ENCODE measurements at places on chromosomes 3 and 15.

DNA sequence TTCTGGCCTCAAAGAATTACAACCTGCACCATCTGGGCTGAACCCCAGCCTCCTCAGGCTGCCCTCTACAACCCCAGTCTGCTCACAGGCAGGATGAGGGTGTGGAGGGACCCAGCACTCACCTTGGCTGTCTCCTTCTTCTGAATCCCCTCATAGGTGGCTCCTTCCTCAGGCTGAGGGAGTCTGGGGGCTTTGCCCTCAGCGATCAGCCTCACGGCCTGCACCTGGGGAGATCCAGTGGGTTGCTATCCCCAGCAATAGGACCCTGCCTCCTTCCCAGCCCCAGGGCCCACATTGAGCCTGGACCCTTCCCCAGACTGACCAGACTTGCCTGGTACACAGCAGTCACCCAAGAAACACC lies 25.1 kb downstream of the ALDH1L1 start:
- DNase-seq, result no peak

DNA sequence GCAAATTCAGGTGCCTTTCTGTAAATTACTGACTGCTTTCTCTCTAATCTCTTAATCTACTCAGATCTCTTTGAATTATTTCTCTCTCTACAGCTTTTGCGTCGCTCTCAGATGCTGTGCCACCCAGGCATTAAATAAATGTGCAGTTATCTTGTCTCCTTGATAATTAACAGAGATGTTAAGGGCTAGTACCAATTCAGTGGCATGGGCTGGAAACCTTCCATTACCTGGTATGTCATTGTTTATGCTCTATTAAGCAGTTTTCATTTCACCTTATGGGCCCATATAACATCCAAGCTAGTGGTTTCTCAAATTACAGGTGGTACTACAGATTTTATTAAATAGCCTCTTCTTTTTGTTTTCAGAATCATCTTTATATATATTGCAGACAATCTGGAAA lies 66.0 kb downstream of the PEX5L start:
- no peak for DNase-seq

GRCh38 chr3:50603261-50604109 lies 8.1 kb downstream of the CISH start:
- no peak for DNase-seq

GRCh38 chr3:196339493-196340254 lies 1.5 kb upstream of the TM4SF19 start:
- no peak for DNase-seq

DNA sequence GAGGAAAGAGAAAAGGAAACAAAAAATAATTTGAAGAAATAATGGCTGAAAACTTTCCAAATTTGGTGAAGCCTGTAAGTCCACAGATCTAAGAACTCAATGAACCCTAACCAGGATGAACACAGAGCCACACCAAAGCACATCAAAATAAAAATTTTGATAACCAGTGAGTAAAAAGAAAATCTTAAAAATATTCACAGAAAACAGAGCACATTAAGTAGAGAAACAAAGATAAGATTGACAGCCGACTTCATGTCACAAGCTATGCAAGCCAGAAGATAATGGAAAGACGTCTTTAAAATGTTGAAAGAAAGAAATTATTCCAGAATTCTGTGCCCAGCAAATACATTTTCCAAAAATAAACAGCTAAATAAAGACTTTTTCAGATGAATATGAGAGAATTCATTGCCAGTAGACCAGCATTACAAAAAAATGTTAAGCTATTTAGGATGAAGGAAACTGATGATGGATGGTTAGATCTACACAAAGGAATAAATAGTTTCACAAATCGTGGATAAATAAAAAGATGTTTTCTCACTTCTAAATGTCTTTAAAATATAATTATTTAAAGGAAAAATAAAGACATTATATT lies 140.2 kb upstream of the SKOR1 start:
- peak; percentile 18 for DNase-seq

GRCh38 chr15:80450811-80451321 lies 46.7 kb downstream of the ARNT2 start:
- no peak for DNase-seq

DNA sequence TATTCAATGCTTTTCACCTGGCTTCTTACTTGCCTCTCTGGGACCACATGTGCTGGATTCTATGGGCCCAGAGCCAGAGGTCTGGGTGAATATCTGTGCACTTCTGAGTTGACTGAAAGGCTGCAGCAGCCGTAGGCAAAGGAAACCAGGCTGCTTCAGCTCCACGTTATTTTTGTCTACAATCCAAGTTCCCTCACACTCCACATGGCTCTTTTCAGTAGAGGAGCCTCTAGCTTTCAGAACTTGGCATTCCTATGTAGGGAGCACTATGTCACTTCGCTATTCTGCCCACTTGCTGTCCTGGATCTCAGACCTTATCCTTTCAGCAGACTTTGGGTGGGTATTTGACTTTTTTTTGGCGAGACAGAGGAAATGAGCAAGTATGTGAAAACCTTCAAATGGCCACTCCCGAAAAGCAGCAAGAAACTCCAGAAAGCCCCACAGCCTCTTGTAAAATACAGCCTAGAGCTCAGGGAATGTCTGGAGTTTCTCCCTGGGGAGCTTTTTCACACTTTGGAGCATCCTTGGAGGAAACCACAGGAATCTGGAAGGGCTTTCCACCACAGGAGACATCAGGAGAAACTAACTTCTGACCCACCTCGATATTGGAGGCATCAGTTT lies 80.9 kb downstream of the DUT start:
- peak; percentile 86 for DNase-seq

DNA sequence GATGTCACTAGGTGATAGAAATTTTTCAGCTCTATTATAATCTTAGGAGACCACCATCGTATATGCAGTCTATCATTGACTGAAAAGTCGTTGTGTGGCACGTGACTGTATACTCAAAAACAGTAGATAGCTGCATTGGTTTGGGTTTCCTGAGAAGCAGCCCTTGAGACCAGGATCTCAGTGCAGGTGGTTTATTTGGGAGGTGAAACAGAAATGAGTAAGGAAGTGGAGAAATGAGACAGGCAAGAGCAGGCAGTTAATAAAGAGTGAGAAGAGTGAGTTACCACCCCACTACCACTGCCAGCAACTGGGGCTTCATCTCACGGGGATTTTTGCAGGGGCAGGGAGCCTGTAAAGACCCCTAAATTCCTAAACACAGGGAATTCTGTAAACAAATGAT lies 221.0 kb downstream of the SHQ1 start:
- DNase-seq, result no peak

DNA sequence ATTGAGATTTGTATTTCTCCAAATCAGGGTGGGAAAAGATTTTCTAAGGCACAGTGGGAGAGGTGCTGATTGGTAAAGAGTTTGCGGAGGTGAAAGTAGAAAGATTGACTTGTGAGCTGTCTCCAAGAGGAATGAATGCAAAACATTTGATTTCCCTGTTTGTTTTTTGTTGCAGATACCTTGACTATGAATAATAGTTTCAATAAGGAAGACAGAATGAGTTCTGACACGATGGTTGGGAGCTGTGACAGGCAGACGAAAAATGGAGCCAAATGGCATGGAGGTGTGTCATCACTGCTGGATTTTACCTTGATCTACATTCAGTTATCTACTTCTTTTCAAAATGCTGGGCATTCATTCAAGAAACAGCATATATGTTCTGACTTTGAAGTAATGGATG lies 145.1 kb downstream of the NFKBIZ start:
- DNase-seq, result no peak

- no peak for DNase-seq
Measured at GRCh38 chr3:195097331-195098255, 173.4 kb downstream of the XXYLT1 start.

DNA sequence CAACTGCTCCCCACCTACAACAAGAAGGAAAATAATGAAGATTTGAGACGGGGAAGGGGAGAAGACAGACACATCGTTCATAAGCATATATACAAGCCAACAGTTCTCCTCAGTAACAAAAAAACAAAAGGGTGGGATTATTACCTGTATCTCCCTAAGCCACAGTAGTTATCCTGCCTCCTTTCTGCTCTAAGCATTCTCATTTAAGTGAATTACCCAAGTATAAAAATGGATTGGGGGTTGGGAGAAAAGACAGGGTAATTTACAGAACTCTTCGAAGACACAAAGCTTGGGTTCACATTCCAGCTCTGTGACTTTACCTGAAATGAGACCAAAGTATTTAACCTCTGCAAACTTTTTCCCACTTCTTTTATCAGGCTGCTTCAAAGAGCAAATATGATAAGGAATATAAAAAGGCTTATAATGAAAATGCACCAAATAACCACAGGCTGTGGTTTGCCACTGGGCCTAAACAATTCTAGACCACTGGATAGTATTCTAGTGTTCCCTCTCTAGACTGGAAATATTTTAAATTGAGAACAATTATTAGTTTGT lies 64.4 kb downstream of the UACA start:
- DNase-seq, result no peak

- peak; percentile 1 for DNase-seq
Measured at GRCh38 chr3:181176601-181177000, 187.1 kb upstream of the DNAJC19 start.

- no peak for DNase-seq
Measured at GRCh38 chr3:152550284-152550683, 281.6 kb downstream of the MBNL1 start.

DNA sequence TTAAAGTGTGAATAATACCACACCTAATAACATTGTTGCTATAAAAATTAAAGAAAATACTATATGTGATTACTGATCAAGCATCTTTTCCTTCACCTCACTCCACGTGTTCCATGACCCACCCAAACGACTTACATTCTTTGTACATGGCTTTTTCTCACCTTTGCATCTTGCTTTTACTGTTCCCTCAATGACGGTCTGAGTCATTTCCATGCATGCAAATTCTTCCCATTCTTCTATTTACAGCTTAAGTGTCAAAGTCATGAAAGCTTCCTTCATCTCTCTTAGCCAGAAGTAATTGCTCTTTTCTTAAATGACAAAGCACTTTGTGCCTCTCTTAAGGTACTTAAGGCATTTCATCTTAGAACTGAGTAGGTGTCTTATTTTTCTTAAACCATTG lies 64.0 kb downstream of the GREM1 start:
- DNase-seq, result no peak

GRCh38 chr15:47414207-47414606 lies 303.1 kb upstream of the SEMA6D start:
- DNase-seq, result no peak

GRCh38 chr15:94312946-94313345 lies 81.6 kb downstream of the MCTP2 start:
- DNase-seq, result peak; percentile 50

DNA sequence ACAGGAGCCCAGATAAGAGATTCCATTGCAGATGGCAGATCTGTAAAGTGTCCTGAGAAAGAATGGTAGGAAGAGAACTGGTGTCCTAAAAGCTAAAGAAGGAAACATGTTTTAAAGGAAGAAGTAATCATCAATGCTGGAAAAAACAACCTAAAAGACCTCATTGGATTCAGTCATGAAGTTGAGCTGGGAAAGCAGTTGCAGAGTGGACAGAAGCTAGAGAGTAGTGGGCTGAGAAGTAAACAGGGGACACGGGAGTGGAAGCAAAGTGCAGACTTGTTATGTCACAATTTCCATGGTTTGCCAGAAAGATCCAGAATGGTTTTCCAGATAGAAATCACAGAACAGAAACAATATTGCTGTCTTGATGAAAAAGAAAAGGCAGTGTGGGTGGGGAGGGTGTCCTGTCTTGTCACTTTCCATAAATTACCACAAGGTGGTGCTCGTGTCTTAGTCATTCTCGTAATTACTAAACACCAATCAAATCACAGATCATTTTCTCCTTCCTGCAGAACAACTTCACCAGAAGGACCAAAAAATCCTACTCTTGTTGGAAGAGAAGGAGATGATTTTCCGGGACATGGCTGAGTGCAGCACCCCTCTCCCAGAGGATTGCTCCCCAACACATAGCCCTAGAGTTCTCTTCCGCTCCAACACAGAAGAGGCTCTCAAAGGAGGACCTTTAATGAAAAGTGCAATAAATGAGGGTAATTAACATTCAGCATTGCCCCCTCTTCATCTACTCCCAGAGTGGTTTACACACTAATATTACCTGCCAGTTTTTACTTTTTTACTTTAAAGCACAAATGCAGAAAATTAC lies 64.5 kb downstream of the KLHL25 start:
- peak; percentile 20 for DNase-seq

- DNase-seq, result no peak
Measured at GRCh38 chr3:156460206-156460611, 94.7 kb downstream of the SSR3 start.

- DNase-seq, result no peak
Measured at GRCh38 chr3:196149831-196150301, 61.3 kb downstream of the ZDHHC19 start.

GRCh38 chr3:153330901-153331300 lies 168.9 kb downstream of the RAP2B start:
- DNase-seq, result no peak

GRCh38 chr3:101824702-101825101 lies 24.6 kb upstream of the NFKBIZ start:
- no peak for DNase-seq

- no peak for DNase-seq
Measured at GRCh38 chr3:132211896-132212295, 105.3 kb upstream of the ACP3 start.

DNA sequence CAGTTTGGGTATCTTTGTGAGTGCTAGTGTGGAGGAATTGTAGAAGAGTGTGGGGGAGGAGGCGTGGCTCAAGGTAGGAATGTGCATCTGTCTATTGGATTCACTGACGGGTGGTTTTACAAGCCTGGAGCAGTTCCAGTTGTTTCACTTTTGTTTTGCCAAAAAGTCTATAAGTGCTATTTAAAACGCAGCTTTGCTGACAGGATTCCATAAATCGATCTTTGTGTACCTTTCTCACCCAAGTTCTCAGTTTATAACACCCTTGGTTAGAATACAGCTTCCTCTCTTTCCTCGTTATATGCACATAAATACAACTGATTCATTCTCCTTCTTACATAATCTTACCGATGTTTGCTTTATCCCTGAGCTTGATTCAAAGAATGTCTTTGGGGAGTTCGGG lies 123.2 kb upstream of the UBE2E2 start:
- no peak for DNase-seq

DNA sequence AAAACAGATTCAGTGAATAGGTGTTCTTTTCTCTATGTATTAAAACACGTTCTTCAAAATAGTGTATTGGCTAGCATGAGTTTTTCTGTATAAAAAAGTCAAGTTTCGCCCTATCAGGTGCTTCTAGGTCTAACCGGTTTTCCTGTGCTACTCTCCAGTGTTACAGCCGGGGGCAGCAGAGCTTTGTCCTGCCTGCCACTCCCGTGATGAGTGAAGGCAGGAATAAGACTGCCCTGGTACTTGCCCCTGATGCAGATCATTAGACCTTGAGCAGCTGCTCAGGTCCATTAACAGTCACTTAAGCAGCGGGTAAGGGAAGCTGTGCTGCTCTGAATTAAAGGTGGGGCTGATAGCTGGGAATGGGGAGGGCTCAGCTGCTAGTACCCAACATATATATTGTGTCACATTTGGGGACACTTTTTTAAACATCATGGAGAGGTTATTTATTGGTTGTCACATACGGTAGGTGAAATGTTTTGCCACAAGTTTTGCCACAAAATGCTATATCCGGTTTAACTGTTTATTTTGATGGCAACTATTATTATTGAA lies 1.3 kb upstream of the UNC13C start:
- DNase-seq, result no peak

- DNase-seq, result no peak
Measured at GRCh38 chr15:71549091-71549490, 261.3 kb upstream of the NR2E3 start.
